Amygdala (tissue), 56 donors: ENCODE measurements at places on chromosomes 13 and 19.

DNA sequence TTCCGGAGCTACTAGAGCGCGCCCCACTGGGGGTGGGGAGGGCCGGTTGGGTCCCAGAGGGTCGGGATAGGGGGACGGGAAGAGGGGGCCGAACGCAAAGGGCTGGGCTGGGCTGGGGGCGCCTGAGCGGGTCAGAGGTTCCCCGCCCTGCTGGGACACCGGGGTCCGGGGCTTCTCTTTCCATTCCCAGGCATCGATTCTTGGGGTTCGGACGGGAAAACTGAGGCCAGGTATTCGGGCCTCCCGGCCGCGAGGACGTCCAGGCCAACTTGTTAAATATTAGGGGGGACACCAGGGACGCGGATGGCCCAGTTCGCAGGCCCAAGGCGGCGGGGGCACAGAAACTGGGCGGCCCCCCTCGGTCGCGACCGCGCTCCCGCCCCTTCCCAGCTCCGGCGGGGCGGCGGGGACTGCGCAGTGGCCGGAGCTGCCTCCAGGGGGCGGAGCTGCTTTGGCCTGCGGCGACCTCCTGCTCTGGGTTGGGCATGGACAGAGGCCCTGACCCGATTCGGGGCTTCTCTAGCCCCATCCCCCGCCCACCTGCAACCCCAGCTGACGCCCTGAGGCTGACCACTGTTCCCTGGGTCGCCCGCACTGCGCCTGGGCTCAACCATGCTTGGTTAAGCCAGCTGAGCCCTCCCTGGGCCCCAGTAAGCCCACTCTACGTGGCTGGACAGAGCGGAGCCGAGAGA lies 1.2 kb upstream of the KLF16 start:
- peak; percentile 33 for DNase-seq

DNA sequence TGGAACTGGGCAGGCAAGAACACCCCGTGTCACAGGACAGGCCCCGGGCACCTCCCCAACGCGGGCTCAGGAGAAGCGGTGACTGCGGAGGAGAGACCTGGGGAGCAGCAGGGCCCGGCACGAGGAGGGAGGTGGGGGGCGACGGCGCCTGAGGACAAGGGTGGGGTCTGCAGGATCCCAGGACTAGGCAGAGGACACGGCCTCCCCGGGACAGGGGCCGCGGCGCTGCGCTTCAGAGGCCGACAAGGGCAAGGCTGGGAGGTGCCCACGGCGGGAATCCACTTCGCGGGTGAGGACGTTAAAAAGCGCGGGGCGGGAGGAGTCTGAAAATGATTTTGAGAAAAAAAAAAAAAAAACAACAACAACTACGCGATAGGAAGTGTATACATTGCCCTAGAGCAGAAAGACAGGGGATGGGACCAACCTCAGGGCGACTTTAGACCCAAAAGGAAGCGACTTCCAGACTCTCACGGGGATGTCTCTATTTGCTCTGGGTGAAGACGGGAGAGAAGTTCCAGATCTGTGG lies 44.9 kb downstream of the ZNF611 start:
- no peak for DNase-seq

GRCh38 chr19:38323291-38323690 lies 3.6 kb downstream of the KCNK6 start:
- no peak for DNase-seq

- no peak for DNase-seq
These were observed 126.8 kb downstream of the LMO7 start for GRCh38 chr13:75762955-75763354.

GRCh38 chr19:49552749-49553148 lies 24.9 kb downstream of the RCN3 start:
- no peak for DNase-seq

DNA sequence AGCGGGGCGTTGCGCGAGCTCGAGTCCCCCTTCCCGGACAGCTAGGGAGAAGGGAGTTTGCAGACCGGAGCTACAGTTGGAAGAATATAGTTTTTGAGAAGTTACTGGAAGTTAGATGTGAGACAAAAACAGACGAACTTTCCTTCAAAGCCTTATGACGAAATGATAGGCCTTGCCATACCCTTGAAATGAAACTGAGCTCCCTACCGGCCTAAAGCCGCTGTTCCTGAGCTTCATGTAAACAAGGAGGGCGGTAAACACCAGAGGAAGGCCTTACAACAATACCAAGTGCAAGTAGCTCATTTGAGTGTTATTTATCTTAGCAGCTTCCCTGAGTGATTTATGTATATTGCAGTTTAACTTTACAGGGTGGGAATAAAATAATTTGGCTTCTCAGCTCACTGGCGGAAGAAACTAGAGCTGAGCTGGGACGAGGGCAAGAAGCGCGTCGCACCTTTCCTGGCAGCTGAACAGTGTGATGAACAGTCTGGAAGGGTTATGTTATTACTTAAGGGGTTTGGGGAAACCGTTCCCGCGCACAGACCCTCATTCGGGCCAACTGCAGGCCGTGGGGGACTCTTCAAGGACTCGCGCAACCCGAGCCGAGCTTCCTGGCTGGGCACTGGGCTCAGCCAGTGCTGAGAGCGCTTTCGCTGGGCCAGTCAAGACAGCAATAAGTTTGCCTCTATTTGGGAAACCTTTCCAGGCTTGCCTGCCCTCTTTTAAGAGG lies 111.2 kb downstream of the KCNRG start:
- DNase-seq, result no peak

- DNase-seq, result no peak
These were observed 1262.5 kb downstream of the EFNB2 start for GRCh38 chr13:105272660-105273631.

DNA sequence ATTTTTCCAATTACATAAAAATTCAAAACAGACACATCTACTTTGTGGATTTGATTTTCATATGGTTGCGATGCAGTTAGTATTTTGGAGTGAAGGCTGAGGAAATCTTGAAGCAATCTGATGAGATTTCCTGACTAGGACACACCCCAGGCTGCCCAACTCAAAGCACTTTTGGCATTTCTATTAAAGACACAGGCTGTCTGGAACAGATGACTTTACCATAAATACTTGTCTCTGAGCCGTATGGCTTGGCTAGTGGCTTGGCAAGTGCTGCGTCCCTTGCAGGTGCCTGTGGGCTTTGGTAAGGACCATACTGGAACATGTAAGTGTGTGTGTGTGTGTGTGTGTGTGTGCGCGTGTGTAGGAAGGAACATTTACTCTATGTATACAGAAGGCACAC lies 218.8 kb downstream of the FGF9 start:
- DNase-seq, result no peak

- DNase-seq, result no peak
These were observed 438.7 kb upstream of the ARGLU1 start for GRCh38 chr13:107006661-107007060.

DNA sequence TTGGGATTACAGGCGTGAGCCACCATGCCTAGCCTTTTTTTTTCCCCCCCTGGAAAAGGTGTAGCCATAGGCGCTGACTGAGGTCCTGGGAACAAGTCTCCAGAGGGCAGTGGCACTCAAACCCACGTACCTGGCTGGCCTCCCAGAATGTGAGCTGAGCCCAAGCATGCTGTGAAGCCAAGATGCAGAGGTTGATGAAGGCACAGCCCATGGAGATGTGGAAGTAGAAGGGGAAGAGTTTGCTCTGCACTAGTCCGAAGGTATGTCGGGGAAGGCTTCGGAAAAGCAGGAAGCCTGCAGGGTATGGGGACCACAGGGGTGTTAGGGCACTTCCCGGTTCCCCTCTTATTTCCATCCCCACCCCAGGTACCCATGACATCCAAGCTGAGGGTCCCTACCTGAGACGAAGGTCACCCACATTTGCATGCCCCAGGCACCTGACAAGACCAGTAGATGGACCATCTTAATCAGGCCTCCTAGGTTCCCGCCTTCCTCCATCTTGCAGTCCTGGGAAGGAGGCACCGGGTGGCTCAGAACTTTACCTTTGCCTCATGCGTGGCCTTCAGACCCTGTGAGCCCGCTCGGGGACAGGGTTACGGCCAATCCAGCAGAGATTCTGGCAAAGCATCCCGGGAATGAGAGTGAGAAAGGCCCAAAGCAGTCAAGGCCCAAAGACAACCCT lies 805 bp downstream of the TMEM205 start:
- no peak for DNase-seq

- DNase-seq, result no peak
These were observed 441.0 kb downstream of the KLF12 start for GRCh38 chr13:73693215-73693614.

GRCh38 chr19:33405553-33406461 lies 32.3 kb downstream of the CEBPG start:
- no peak for DNase-seq

GRCh38 chr19:4456476-4456842 lies 1.1 kb downstream of the UBXN6 start:
- no peak for DNase-seq

DNA sequence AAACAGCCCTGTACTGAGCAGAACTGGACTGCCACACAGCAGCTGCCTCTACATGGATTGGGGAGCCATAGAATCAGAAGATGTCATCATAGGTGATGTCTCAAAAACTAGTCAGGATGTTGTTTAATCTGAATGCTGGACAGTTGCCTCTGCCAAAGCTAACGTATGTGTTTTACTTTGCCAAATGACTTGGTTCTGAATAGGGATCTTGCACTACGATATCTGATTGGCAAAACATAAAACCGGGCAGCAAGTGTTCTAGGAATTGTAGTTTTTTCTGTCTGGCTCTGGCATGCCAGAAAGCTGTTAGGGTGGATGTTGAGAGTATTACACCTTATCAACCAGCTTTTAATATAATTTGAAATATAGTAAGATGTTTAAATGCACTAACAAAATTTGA lies 645.9 kb downstream of the GPC5 start:
- no peak for DNase-seq

DNA sequence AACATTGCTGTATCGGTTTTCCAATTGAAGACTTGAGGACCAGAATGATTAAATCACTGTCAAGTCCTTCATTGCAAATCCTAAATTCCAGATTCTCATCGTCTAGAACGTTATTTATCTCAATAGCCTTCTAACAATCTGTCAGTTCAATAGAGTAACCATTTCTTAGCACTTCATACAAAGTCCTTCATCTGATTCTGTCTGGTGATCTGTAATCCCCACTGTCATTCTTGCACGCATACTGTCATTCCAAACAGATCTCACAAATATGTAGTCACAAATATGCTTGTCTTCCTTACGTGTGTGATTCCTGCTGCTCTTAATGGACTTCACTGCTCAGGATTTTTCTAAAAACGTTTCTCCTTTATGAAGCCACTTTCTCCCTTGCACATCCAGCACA lies 1197.5 kb downstream of the EFNB2 start:
- no peak for DNase-seq

- peak; percentile 9 for DNase-seq
These were observed 4.6 kb downstream of the SAFB start for GRCh38 chr19:5627395-5627904.

DNA sequence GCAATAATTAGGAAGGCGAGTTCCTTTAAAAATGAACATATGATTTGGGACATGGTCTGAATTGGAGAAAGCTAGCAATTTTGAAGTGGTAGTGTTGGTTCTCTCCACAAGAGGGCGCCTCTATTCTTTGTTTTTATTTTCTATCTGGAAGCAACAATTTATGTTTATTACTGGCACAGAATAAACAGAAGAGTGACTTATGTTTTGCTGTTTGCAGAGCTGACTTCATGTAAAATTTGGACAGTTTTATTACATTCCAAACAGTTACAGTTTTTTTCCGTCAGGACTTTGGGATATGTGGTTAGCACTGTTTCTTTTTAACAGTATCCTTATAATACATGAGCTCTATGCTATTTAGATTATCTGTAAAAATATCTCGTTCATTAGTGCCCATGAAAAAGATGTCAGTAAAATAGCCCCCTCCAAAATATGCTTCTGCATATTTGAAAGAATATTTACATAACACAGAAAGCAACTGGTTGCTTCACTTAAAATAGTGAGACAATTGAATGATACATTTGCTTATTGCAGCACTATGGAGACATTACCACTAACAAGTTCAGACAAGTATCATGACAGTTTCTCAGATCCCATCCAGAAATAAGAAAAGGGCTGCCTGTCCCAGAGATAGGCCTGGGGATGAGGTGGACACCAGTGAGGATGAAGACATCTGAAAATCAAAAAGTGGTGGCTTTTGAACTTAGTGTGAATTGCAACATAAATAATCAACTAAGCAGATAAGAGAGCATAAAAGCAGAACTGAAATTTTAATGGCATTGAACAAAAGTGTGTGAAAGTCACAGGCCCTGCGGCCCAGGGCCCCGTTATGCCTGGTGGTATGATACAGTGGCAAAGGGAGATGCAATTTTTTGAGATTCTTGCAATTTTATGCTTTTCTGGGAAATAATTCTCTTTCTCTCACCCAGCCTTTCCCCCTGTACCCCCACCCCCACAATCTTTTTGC lies 32.3 kb upstream of the FGF9 start:
- no peak for DNase-seq

DNA sequence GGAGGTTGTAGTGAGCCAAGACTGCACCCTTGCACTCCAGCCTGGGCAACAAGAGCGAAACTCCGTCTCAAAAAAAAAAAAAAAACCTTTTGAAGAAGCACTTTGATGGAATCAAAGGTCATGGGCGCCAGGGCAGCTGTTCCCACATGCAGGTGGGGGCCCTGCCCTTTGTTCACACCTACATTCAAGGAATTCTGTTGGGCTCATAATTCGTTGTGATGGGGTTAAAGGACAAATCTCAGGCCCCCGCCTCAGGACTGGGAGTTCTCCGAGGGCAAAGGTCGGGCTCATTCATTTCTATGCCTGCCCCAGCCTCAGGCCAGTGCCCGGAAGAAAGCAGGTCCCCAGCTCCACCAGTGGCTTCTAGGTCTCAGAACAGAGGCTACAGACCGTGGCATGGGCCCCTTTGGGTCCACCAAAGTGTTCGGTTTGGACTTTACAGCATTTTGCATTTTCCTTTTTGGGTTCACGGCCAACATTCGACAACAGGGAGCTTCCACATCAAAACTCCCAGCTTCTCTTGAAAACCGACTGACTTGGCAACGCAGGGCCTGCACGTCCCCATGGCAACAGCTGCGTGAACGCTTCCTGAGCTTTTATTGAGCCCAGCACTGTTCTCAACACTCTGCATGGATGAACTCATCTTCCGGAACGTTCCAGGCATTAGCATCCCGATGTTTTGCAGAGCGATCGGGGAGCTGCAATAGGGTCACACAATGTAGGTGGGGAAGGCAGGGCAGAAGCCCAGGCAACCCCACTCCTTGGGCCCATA lies 10.1 kb upstream of the GTF2F1 start:
- peak; percentile 12 for DNase-seq

DNA sequence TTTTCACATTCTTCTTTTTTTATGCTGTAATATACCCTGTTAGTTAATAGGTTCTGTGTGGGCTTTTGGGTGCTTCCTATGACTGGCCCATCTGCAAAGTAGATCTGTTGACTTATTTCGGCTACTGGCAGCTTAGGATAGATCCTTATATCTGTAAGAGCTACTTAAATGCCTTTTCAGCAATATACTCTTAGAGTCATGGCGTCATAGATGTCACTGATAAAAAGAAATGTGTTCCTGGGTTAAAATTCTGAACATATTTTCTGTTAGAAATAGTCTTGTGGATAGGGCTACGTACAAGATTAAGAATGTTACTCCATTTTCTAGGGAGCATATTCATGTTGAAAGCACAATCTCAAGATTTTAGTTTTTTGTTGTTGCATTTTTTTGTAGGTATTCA lies 4.7 kb downstream of the AKAP11 start:
- DNase-seq, result no peak

GRCh38 chr19:30887042-30887441 lies 462.2 kb downstream of the TSHZ3 start:
- no peak for DNase-seq

- no peak for DNase-seq
These were observed 2.2 kb downstream of the PNMA8B start for GRCh38 chr19:46493236-46494145.

- no peak for DNase-seq
These were observed 553.6 kb upstream of the ATXN8OS start for GRCh38 chr13:69553976-69554375.

- no peak for DNase-seq
These were observed 311.3 kb downstream of the KLF5 start for GRCh38 chr13:73370066-73370465.
